Smooth muscle cell of bladder (primary cell): ENCODE measurements at places on chromosomes 11 and 22. TPM values are rescaled to one million over a fixed set of nuclear protein-coding genes. Genes with fewer than 3 reads are reported as not detected.

Gene OR5B17
- not detected in 2 replicates for total RNA-seq

Gene ZDHHC8
- total RNA-seq: 3.1 and 6.3 TPM in 2 replicates

Gene PELI3
- 16.1 and 22.7 TPM in 2 replicates for total RNA-seq

Gene UPK3A
- not detected in 2 replicates for total RNA-seq

Gene SCGB1C1
- not detected in 2 replicates for total RNA-seq

Gene TRIM34
- 8.7 and 11.4 TPM in 2 replicates for total RNA-seq

Gene CCDC88B
- total RNA-seq: 1.6 and 1.7 TPM in 2 replicates

Gene E2F8
- total RNA-seq: not detected in 2 replicates

Gene TIMP3
- total RNA-seq: 82.1 and 109 TPM in 2 replicates

Gene SCN2B
- total RNA-seq: under 0.01 TPM in 1 of 2 replicates, not detected in the other

Gene ABTB2
- 3.1 and 3.8 TPM in 2 replicates for total RNA-seq

Gene NXPE4
- total RNA-seq: not detected in 2 replicates

Gene CHST1
- 0.14 and 0.37 TPM in 2 replicates for total RNA-seq

Gene OR8D4
- total RNA-seq: not detected in 2 replicates

Gene HPX
- total RNA-seq: 0.43 and 0.46 TPM in 2 replicates

Gene TPH1
- 0.09 and 0.14 TPM in 2 replicates for total RNA-seq

Gene PARVA
- 38.3 and 42.9 TPM in 2 replicates for total RNA-seq

Gene PSMC3
- 165 and 186 TPM in 2 replicates for total RNA-seq

Gene GLYAT
- not detected in 2 replicates for total RNA-seq

Gene MEI1
- total RNA-seq: 0.46 and 1.1 TPM in 2 replicates

Gene WNT7B
- total RNA-seq: not detected in 2 replicates

Gene KCNQ1
- not detected in 2 replicates for total RNA-seq

Gene PIK3C2A
- 43.9 and 44.2 TPM in 2 replicates for total RNA-seq

Gene DUSP8
- total RNA-seq: under 0.01 and 0.09 TPM in 2 replicates

Gene OR52B2
- total RNA-seq: not detected in 2 replicates

Gene DKK3
- total RNA-seq: 235 and 371 TPM in 2 replicates

Gene RCOR2
- total RNA-seq: 2.8 and 4.3 TPM in 2 replicates

Gene TMPRSS4
- not detected in 2 replicates for total RNA-seq

Gene MMP12
- total RNA-seq: under 0.01 and 0.28 TPM in 2 replicates

Gene ATG2A
- total RNA-seq: 6.5 and 8.0 TPM in 2 replicates

Gene HORMAD2
- under 0.01 TPM in 1 of 2 replicates, not detected in the other for total RNA-seq

Gene IL10RA
- total RNA-seq: not detected in 2 replicates

Gene L3MBTL2
- total RNA-seq: 16.9 and 20.3 TPM in 2 replicates

Gene DCHS1
- 2.0 and 5.2 TPM in 2 replicates for total RNA-seq

Gene MS4A2
- not detected in 2 replicates for total RNA-seq

Gene SLC5A1
- not detected in 2 replicates for total RNA-seq

Gene NNMT
- 1,567 and 1,637 TPM in 2 replicates for total RNA-seq

Gene KCNJ1
- total RNA-seq: 0.09 TPM in 1 of 2 replicates, not detected in the other

Gene CCDC116
- total RNA-seq: 0.14 and 0.18 TPM in 2 replicates

Gene RPLP2
- 394 and 414 TPM in 2 replicates for total RNA-seq

Gene CRACR2B
- total RNA-seq: 0.14 and 0.65 TPM in 2 replicates

Gene GANAB
- 249 and 288 TPM in 2 replicates for total RNA-seq
